Urinary bladder (tissue), 4 donors: ENCODE measurements at places on chromosomes 12 and 14.

GRCh38 chr12:96177013-96177412 is 17.2 kb upstream of the ELK3 start:
- DNase-seq: no peak

DNA sequence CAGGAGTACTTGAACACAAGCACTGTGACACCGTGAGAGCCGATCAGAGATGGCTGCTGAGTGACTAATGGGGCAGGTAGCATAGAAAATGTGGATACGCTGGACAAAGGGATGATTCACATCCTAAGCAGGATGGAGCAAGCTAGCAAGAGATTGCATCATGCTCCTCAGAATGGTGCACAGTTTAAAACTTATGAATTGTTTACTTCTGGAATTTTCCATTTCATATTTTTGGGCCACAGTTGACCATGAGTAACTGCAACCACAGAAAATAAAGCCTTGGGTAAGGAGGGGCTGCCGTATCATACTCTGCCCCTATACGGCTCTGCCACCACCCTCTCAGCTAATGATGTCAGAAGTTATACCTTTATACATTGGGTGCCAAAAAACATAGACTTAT is 23.3 kb upstream of the MARK3 start:
- DNase-seq: no peak

GRCh38 chr14:64605926-64606685 is 56.3 kb downstream of the PPP1R36 start:
- DNase-seq: no peak

DNA sequence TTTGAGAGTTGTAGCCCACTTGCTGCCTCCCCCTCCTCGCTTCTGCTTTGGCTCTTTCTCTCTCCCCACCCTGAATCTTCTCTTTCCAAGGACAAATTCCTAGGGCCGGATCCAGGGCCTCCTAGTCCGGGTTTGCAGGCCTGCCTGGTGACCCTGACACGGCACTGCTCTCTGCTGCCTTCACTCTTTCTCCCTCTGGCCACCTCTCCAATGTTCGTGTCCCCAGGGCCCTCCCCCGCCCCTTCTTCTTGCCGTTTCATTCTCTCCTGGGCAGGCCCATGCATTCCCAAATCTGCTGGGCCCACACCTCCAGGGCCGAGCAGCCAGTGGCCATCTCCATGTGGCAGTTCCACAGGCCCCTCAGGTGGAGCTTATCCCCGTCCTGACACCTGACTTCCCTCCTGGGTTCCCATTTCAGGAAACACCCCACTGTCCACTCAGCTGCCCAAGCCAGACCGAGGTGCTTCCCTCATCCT is 34.0 kb upstream of the CORO1C start:
- no peak for DNase-seq

- DNase-seq: no peak
Measured at GRCh38 chr14:104885973-104886689, 21.1 kb downstream of the CEP170B start.

DNA sequence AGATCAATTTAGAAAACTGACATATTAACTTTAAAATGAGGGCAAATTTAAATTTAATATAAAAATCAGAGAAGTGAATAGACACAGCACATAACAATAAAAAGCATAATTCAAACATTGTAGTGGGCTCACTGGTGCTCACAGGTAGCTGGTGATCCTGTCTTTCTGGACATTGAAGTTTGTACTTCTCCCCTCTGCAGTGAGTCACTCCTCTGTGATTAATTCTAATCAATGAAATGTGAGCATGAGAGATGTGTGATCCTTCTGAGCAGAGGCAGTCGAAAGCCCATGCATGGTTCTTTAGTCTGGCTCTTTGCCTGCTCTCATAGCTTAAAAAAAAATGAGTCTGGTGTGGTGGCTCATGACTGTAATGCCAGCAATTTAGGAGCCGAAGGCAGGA is 59.0 kb upstream of the RERGL start:
- no peak for DNase-seq

GRCh38 chr12:48966177-48966895 is 5.2 kb downstream of the WNT10B start:
- no peak for DNase-seq

DNA sequence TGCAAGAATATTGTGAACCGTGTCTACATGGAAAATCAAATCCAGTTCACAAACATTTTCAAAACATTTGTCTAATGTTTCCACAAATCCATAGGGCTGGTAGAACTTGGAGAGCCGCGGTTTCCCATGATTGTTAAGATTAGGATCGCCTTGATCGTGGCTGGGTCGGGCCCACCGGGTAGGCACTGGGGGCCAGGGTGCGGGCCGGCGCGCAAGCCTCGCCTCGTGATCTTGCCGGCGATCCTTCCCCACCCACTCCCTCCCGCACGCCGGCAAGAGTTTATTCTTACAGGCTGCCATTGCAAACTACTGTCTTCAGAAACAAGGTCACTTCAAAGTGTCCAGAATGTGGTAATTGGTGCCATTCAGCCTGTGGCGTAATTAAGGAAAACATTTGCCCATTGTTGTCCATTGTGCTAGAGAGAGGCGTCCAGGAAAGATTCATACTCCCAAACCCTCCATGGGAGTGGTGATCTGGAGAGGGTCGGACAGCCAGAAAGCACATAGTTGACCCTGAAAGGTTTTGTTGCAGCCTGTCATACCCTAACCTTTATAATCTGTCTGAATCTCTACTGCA is 95.5 kb downstream of the BORCS5 start:
- DNase-seq: no peak

GRCh38 chr12:114399664-114400211 is 6.2 kb downstream of the TBX5 start:
- no peak for DNase-seq

- DNase-seq: no peak
Measured at GRCh38 chr14:33475623-33476022, 475.3 kb downstream of the EGLN3 start.

DNA sequence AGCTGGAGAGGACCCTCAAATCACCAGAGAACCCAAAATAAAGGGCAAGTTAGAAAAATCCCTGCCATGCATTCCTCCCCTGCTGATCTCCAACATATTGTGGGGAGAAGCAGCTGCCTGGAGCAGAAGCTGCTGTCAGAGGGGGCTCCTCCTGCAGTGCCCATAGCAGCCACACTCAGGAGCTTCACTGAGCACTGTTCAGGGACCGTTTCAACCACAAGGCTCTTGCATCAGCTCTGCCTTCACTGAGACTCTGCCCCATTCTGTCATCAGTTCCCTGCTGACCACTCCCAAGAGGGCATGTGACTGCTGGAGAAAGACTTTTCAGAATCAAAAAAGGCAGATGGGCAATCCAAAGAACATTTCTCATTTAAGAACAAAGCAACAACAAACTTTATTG is 392.7 kb downstream of the GALC start:
- DNase-seq: no peak
